ENCODE measurements at places on chromosomes 3 and 15.

DNA sequence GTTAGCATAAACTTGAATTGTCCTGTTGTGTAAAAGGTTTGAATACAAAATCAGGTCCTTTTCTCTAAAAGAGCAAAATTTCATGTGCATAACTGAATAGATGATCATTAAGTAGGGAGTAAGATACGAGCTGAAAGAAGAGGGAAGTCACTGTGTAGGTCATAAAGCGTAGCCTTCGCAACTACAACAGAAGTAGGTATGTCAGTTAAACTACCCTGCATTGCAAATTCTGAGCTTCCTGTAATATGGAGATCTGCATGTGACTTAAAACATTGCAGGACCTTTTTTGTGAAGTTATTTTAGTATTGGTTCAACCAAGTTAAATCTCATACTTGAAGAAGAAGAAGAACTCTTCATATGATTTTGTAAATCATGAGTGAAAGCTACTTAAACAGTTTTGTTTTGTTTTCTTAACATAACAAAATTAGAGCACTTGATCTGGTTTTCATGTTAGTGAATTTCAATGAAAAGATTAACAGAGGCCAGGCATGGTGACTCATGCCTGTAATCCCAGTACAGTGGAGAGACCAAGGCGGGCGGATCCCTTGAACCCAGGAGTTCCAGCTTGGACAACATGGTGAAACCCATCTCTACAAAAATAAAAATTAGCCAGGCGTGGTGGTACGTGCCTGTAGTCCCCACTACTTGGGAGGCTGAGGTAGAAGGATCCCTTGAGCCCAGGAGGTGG lies 26.4 kb downstream of the ARMC8 start:
- DNase-seq = no peak

DNA sequence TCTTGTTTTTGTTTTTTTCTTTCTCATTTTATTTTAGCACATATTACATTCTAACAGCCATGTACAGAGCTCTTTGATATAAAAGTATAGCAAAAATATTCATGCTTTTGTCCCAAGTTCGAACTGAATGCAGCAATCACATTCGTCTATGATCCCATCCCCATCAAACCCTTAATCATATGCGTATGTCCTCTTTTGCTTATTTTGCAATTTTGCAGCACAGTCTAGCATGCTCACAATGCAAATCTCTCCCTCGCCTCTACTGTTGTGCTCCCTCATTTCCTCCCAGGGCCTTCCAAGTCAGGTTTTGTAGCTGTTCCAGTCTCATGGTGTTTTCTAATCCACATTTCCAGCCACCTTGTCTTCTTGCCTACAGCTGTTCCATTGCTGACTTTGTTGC lies 144.6 kb upstream of the VEPH1 start:
- DNase-seq = no peak

GRCh38 chr15:68770216-68770615 lies 50.5 kb downstream of the ANP32A start:
- DNase-seq = no peak

DNA sequence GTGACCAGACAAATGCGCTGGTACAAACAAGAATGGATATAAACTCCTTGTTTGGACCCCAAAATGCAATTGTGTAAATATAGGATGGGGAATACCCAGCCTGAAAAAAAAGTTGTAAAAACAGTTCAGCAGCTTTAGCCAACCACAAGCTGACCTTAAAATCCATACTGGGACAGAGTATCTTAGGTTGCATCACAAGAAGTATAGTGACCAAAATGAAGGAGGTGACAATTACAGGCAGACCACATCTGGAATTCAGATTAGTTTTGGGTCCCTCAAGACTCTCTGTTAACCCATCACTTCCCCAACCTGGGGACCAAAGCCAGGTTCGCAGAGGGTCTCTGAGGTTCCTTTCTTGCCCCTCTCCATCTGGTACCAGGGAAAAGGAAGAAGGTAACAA lies 115.9 kb upstream of the PRR20G start:
- no peak for DNase-seq

- no peak for DNase-seq
Observed at GRCh38 chr3:181134873-181135272, 145.3 kb upstream of the DNAJC19 start.

DNA sequence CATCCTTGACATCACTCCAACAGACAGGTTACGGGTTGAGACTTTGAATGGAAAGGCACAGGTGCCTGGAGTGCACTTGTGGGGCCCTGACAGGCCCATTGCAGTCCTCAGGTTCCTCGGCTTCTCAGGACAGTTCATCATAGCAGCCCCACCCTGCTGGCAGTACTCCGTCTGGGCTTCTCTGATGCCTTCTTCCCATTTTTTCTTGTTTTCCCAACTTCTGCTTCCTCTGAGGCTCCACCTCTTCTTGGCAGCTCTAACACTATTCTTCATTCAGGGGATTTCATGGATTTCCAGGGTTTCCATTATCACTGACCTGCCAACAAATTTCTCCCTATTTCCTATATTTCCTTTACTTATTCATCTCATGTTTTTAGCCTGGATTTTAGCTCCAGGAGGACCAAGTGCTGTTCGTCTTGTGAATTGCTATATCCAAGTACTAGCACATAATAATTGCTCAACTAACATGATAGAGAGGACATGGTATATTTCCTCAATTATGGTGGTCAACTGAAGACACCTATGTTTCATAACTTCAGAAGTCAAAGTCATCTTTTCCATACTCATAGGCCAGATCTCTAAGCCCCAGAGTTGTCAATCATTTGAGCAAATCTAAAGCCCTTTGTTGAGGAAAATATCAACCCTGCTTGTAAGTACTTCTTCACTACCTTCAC lies 16.2 kb downstream of the NCEH1 start:
- DNase-seq = no peak

GRCh38 chr3:151439652-151440125 lies 21.2 kb downstream of the IGSF10 start:
- DNase-seq = peak; percentile 17

- DNase-seq = no peak
Observed at GRCh38 chr3:134976948-134977347, 181.9 kb downstream of the EPHB1 start.

DNA sequence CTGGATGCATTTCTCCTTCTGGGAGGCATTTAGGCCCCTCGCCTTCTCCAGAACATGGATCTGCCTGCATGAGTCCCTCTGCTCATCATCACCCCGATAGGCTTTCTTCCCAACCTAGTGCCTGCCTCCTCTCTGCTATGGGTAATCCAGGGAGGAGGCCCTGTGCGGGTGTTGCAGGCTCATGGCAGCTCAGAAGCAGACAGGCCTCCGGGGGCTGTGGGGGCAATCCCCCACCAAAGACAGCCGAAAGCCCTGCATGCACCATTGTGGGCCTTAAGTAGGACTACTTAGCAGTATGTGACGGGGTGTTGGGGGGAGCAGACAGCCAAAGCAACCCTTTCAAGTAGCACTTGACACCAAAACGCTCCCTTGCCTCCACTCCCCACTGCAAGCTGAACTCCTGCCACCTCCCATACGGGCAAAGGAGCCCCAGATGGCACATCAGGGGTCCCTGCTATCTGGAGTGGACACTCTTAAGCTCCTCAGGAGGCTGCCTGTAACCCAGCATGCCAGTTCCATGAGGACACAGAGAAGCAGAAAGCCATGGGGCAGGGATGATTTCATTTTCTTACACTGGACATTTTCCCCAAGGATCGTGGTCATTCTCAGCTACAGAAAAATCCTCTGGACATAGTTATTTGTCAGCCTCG lies 98.8 kb upstream of the HACD2 start:
- no peak for DNase-seq
